ENCODE measurements at places on chromosomes 6 and 20. TPM values are rescaled to one million over a fixed set of nuclear protein-coding genes. Genes with fewer than 3 reads are reported as not detected.

- no peaks in the 10 kb centered on the region for H3K36me3 ChIP-seq
- H3K27ac ChIP-seq, result peak overlapping the region; percentile 79
- H3K27me3 ChIP-seq, result no peaks in the 10 kb centered on the region
- DNase-seq, result no peak
- peak overlapping the region; percentile 93 for H3K4me3 ChIP-seq
Measured at GRCh38 chr20:49712646-49712995, 1.1 kb downstream of the B4GALT5 start.

GRCh38 chr20:46756419-46756818 lies 47.0 kb downstream of the SLC2A10 start:
- H3K4me3 ChIP-seq, result no peak overlapping the region
- H3K27ac ChIP-seq, result no peak overlapping the region
- H3K4me1 ChIP-seq, result no peaks in the 10 kb centered on the region
- DNase-seq, result no peak
- H3K27me3 ChIP-seq, result no peaks in the 10 kb centered on the region
- no peaks in the 10 kb centered on the region for H3K36me3 ChIP-seq

- H3K36me3 ChIP-seq, result no peaks in the 10 kb centered on the region
- no peak overlapping the region for H3K27ac ChIP-seq
- no peak for DNase-seq
Measured at GRCh38 chr6:40253420-40253819, 319.2 kb upstream of the MOCS1 start.

DNA sequence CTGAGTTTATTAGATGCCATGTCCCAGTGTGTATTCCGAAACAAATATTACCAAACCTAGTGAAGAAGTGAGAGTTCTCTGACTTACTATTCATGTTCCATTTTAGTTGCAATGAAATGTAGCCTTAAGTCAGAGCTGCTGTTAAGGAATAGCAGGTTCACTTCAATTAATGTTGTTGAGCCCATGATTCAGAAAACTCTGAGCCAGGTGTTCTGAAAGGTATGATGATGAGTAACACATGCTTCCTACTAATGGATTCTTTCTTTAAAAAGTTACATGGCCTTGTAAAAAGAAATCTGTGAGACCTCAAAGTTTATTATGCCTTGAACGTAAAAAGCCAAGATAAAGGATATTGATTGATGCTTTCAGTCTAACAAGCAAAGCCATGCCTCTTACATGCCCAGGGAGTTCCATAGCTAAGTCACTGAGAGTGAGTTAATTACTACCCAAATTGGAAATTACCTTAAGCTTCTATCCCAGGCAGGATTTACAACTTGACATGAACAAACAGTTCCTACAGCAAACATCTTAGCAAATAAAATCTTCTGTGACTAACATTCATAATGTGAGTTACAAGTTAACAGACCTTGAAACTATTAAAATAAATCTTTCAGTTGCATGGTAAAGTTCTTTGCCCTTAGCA lies 122.9 kb downstream of the AKAP7 start:
- no peaks in the 10 kb centered on the region for H3K36me3 ChIP-seq
- H3K27me3 ChIP-seq, result no peaks in the 10 kb centered on the region
- no peaks in the 10 kb centered on the region for H3K4me1 ChIP-seq
- H3K27ac ChIP-seq, result no peak overlapping the region

DNA sequence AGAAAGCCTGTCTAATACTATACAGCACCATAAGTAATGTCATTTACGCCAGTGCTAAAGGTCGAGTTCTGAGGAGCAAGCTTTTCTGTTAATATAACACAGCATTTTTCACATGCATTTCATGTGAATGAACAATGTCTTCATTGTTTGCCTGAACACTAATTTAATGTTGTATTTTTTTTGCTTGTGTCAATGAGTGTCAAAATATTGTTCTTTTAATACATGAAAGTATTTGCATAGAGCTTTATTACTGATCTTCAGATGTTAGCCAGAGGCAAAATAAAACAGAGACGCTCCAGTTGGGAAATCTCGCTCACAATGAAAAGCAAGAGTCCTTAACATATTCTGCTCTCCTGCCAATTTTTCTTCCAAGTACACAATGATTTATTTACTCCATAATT lies 151.8 kb downstream of the FOXC1 start:
- DNase-seq, result no peak
- H3K36me3 ChIP-seq, result no peaks in the 10 kb centered on the region
- peaks cover 14% of the 10 kb centered on the region for H3K4me1 ChIP-seq
- no peak overlapping the region for H3K27ac ChIP-seq

- peaks cover 3% of the 10 kb centered on the region for H3K36me3 ChIP-seq
- peaks cover 4% of the 10 kb centered on the region for H3K4me1 ChIP-seq
- H3K4me3 ChIP-seq, result peak overlapping the region; percentile 75
- no peak for DNase-seq
Measured at GRCh38 chr6:31272436-31272835, 544 bp upstream of the HLA-C start.

DNA sequence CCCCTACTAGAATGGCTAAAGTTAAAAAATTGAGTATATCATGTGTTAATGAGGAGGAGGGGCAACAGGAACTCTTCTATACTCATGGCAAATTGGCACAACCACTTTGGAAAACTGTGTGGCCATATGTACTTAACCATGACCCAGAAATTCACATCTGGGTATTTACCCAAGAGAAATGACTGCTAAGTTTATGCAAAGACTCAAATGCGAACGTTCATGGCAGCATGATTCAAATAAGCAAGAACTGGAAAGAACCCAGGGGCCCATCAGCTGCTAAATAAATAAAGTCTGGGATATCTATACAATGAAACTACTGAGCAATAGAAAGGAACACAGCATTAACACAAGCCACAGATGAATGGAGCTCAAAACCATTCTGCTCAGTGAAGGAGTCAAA lies 107.6 kb downstream of the MYLK4 start:
- no peak for DNase-seq
- H3K4me3 ChIP-seq, result no peak overlapping the region
- no peaks in the 10 kb centered on the region for H3K27me3 ChIP-seq
- H3K27ac ChIP-seq, result no peak overlapping the region
- no peaks in the 10 kb centered on the region for H3K36me3 ChIP-seq
- H3K4me1 ChIP-seq, result no peaks in the 10 kb centered on the region

GRCh38 chr6:87756858-87757257 lies 54.8 kb upstream of the AKIRIN2 start:
- no peaks in the 10 kb centered on the region for H3K27me3 ChIP-seq
- no peak overlapping the region for H3K27ac ChIP-seq
- no peaks in the 10 kb centered on the region for H3K36me3 ChIP-seq
- no peaks in the 10 kb centered on the region for H3K4me1 ChIP-seq
- no peak overlapping the region for H3K4me3 ChIP-seq
- DNase-seq, result peak; percentile 26

GRCh38 chr6:137430954-137431353 lies 63.2 kb downstream of the OLIG3 start:
- no peak for DNase-seq
- H3K4me3 ChIP-seq, result no peak overlapping the region
- H3K27ac ChIP-seq, result no peak overlapping the region
- no peaks in the 10 kb centered on the region for H3K4me1 ChIP-seq

- DNase-seq, result no peak
- H3K27ac ChIP-seq, result no peak overlapping the region
- no peaks in the 10 kb centered on the region for H3K36me3 ChIP-seq
- H3K4me1 ChIP-seq, result peaks cover 5% of the 10 kb centered on the region
- H3K4me3 ChIP-seq, result no peak overlapping the region
- H3K27me3 ChIP-seq, result no peaks in the 10 kb centered on the region
Measured at GRCh38 chr6:138292482-138292881, 74.2 kb upstream of the PBOV1 start.

- no peaks in the 10 kb centered on the region for H3K36me3 ChIP-seq
- H3K4me3 ChIP-seq, result no peak overlapping the region
- H3K27me3 ChIP-seq, result no peaks in the 10 kb centered on the region
- DNase-seq, result peak; percentile 90
- H3K4me1 ChIP-seq, result peaks cover 1% of the 10 kb centered on the region
Measured at GRCh38 chr6:112956696-112957535, 609.8 kb downstream of the RFPL4B start.

- H3K36me3 ChIP-seq, result no peaks in the 10 kb centered on the region
- DNase-seq, result no peak
- no peak overlapping the region for H3K27ac ChIP-seq
- H3K4me1 ChIP-seq, result no peaks in the 10 kb centered on the region
Measured at GRCh38 chr6:5671601-5672559, 334.8 kb downstream of the NRN1 start.

GRCh38 chr20:10109641-10110040 lies 74.9 kb downstream of the ANKEF1 start:
- H3K27me3 ChIP-seq, result no peaks in the 10 kb centered on the region
- DNase-seq, result no peak
- no peaks in the 10 kb centered on the region for H3K4me1 ChIP-seq
- H3K27ac ChIP-seq, result no peak overlapping the region
- H3K4me3 ChIP-seq, result no peak overlapping the region

SLPI gene
- not detected for total RNA-seq

POU3F2 gene
- not detected for total RNA-seq

KCNK16 gene
- not detected for total RNA-seq

ADAM33 gene
- 0.18 TPM for total RNA-seq

TGM3 gene
- total RNA-seq, result not detected

Data from endothelial cell of umbilical vein (primary cell).